Substantia nigra (tissue), 51 donors: ENCODE measurements at places on chromosomes 4 and X.

DNA sequence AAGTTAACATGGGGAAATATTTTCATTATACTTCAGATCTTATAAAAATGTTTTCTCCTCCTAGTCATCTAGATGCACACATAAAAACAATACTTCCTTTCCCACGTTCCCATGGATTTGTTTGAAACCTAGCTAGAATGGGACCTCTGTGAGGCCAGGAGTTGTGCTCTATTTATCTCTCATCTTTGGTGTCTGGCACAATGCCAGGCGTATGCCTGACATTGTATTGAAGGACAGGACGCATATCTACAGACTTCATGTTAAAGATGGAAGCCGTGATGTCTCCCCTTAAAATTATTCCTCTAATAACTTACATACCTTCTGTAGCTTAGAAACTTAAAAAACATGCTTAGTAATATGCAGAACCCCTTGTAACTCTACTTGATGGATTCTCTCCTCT, 394.5 kb upstream of the FAT1 start:
- DNase-seq: no peak

GRCh38 chr4:119027811-119028210, 107.8 kb upstream of the MYOZ2 start:
- DNase-seq: no peak

GRCh38 chrX:112865464-112866025, 24.9 kb upstream of the AMOT start:
- DNase-seq: no peak

GRCh38 chr4:36551697-36552214, 270.3 kb downstream of the DTHD1 start:
- DNase-seq: no peak

DNA sequence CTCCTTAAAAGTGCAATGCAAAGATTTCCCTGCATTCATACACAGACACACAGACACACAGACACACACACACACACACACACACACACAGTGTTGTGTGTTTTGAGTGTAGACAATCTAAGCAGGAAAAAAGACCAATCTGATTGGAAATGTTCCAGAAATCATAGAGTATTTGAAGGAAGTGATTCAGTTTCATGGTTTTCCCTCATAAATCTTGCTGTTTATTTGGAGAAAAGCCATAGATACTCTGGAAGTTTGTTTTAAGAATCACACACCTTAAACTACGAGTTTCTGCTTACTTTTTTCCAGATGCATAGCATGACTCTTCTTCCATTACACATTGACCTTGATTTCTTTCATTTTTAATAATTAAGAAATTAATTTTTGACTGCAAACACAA, 298.5 kb upstream of the BMP3 start:
- no peak for DNase-seq

DNA sequence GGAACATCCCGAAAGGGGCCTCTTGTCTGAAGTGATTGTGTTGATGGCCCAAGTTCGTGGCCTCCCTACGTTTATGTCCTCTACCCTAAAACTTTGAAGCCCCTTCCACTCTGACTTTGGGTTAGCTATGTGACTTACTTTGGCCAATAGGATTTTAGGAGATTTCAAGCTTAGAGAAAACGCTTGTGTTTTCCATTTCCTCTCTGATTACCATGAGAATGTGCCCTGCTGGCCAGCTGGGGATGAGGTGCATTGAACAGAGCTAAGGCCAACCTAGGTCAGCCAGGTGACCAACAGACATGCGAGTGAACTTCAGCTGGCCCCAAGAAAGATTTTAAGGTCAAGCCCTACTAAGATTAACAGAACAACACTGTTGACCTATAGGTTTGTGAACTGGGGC, 82.4 kb downstream of the SLC2A9 start:
- no peak for DNase-seq

DNA sequence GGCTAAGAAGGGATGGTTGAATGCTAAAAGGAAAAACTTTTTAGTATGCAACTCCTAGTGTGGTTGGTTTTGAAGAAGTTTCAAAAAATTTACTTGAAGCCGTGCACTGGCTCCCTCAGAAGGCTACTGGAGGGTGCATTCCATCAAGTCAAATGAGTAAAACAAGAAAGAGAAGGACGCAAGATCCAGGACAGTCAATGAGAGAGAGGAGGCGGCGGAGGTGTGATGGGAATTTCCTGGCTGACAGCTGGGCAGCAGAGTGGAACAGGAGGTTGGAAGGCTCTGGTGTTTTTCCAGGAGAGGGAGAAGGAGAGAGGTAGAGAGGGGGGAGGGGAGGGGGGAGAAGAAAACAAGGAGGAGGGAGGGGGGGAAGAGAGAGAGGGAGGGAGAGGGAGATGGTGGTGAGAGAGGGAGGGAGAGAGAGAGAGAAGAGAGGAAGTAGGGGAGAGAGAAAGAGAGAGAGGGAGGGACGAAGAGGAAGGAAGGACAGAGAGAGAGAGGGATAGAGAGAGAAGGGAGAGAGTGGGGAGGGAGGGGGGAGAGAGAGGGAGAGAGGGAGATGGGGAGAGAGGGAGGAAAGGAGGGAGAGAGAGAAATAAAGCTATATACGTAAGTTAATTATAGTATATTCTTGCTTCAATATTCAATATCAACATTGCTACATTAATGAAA, 126.4 kb downstream of the SH3KBP1 start:
- no peak for DNase-seq

DNA sequence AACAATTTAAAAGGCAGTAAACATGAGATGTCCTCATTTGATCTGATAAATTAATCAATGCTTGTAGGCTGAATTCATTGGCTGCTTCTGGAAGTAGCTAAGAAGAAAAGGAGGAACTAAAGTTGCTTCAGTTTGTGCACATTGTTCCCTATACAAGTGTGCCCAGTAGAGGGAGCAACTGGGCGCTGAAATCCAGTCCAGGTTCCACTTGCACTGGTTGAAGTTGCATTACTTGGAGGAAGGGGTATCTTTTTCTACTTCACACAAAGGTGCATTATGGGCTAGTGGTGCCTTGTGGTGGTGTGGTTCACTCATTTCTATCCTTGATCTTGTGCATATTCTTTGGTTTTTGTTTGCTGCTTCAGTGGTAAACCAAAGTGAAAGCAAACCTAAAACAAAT, 67.9 kb upstream of the SOX3 start:
- no peak for DNase-seq

DNA sequence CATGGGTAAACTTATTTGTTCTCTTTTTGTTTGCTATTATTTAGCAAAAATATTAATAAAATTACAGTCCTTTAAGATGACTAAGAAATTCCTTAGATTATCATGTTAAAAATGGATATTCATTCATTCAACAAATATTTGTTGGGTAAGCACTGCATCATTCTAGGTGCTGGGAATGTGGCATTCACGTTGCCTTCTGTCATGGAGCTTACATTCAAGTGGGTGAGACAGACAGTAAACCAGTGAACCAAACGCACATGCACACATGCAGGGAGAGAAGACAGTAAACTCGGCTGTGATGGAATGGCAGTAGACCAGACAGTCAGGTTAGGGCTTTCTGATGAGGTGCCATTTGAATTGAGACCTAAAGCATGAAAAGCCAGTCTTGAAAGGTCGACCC, 91.8 kb downstream of the STOX2 start:
- no peak for DNase-seq
